NAMALWA (cell line): ENCODE measurements at places on chromosomes 3 and 15.

DNA sequence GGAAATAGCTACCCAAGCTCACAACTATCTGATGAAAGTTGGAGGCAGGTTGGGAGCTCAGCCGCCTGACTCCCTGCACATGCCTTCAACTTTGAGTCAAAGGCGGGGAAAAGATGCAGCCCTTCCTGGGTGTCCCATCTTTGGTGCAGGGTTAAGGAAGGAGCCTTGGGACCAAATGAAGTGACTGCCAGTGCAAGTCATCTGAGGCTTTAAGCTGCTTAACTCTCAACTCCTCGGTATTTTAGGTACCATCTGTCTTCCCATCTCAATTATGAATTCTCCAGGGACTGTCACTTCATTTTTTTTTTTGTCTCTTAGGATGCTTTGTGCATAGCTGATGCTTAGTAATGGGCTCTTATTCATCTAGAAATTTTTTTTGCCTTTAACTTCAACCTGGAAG, 408.8 kb upstream of the C2CD4B start:
- DNase-seq: no peak

GRCh38 chr15:92538115-92538514, 117.5 kb downstream of the FAM174B start:
- no peak for DNase-seq

GRCh38 chr3:5057857-5058324, 64.2 kb upstream of the ARL8B start:
- peak; percentile 85 for DNase-seq

- DNase-seq: no peak
These were observed 161.6 kb downstream of the GAP43 start for GRCh38 chr3:115784739-115785536.

GRCh38 chr15:49964061-49964460, 155.0 kb downstream of the ATP8B4 start:
- DNase-seq: no peak
